RWPE2 (cell line): ENCODE measurements at places on chromosomes 7 and 10.

DNA sequence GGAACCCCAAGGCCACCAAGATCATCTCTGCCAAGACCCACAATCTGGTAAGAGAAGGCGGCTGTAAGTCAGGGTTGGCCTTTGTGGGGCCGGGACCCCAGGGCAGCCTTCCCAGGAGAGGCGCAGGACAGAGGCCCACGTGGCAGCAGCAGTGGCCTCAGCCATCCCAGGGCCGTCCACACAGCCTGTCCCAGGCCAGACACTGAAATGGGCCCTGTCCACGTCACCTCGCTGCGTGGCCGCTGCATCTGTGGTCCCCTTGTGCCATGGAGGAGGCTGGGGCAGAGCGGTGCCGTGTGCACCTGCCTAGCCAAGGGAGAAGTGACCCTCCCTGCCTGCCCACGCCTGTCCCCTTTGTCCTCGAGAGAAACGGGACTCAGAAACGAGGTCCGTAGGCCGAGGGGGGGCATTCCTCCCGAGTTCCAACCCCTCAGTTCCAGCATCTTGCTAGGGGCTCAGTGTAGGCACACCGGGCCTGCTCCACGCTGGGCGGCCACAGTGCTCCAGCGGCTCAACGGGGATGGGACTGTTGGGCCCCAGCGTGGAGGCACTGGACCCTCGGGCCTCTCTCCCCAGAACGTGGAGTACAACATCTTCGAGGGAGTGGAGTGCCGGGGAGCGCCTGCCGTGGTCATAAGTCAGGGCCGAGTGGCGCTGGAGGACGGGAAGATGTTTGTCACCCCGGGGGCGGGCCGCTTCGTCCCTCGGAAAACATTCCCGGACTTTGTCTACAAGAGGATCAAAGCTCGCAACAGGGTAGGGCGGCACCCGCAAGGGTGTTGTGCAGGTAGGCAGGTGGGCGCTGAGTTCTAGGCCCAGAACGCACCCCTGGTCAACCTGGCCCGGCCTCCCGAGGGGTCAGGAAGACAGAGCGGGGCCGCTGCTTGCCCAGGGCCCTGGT, 15.6 kb downstream of the DPYSL4 start:
- no peak for DNase-seq

GRCh38 chr7:41162612-41163011, 540.3 kb downstream of the INHBA start:
- no peak for DNase-seq

DNA sequence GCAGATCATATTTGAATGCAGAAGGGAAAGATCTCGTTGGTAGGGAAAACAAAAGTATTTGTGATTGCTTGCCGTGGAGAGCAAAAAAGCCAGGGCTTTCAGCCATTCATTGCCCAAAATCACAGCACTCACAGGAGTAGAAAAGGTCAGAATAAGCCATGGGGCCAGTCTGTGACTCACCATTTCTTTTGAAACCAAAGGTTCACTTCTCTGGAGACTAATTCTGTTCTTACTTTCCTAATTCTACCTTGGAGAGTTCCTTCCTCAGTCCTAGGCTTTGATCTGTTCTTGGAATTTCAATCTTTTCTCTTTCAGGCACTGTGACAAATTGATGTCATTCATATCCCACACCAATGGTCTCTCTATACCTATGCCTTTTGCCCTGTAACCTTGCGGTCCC, 54.1 kb upstream of the FAM180A start:
- DNase-seq = no peak

DNA sequence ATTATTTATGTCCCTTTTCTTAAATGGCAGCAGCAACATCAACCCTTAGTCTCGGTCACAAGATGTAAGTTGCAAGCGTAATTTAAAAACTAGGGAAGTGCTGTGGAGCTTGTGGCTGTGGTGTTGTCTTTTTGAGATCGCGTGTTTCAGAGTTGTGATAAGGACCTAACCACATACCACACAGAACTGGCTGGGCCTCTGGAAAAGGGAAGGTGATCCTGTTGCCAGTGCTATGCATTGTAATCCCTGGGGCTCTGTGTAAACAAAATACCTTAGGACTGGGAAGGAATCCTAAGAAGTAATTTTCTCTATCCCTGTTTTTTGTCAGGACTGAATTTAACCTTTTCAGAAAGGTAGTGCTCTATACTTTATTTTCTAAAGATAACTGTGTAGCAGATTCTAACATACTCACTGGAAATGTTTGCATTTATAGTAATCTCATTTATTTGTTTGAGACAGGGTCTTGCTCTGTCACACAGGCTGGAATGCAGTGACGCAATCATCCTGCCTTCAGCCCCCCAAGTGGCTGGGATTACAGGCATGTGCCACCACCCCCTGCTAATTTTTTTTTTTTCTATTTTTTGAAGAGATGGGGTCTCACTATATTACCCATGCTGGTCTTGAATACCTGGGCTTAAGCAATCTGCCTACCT, 60.4 kb downstream of the INPP5F start:
- DNase-seq = no peak

GRCh38 chr7:17488829-17489228, 190.4 kb downstream of the AHR start:
- DNase-seq = no peak

DNA sequence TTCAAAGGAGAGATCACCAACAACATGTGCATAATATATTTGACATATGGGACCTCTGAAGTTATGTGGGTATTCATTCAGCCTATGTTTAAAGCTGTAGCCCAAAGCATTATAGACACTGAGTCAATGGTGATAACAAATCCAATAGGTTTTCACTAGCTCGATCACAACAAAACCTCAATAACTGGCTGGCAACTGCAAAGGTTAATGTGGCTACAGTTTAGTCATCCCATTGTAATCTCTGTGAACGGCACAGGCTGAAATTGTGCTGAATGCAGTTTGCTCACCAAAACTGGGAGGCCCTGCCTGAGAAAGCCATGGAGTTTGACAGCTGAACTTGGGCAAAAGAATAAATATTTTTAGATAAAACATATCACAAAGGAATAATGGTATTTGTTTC, 152.4 kb upstream of the ADO start:
- DNase-seq = no peak

GRCh38 chr7:7681936-7682329, 36.5 kb downstream of the RPA3 start:
- no peak for DNase-seq

GRCh38 chr10:92809840-92810239, 38.5 kb upstream of the EXOC6 start:
- DNase-seq = no peak

- no peak for DNase-seq
Observed at GRCh38 chr7:77353407-77353721, 62.8 kb downstream of the GSAP start.

DNA sequence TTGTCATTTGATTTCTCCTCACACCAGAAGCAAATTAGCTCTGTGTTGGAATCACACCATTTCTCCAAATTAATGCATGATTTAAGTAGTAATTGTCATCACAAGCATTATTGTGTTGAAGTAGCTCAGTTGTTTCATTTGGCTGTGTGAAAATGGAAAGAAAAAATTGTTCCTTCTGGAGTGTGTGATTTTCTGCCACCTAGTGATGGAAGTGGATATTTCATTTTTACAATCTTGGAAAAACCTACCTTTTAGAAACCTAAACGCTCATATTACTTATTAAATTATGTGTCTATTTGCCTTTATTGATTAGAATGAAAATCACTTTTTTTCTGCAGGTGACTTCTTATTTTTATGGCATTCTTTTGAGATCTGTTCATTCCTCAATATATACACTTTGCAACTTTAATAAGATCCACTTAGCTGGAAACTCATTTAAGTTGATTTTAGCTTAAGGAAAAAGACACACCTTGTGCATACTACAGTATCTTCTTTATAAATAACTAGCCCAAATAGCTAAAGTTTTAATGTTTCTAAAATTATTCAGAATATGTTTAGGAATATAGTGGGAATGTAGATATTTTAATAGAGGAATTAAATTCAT, 50.0 kb downstream of the SRI start:
- DNase-seq = no peak

DNA sequence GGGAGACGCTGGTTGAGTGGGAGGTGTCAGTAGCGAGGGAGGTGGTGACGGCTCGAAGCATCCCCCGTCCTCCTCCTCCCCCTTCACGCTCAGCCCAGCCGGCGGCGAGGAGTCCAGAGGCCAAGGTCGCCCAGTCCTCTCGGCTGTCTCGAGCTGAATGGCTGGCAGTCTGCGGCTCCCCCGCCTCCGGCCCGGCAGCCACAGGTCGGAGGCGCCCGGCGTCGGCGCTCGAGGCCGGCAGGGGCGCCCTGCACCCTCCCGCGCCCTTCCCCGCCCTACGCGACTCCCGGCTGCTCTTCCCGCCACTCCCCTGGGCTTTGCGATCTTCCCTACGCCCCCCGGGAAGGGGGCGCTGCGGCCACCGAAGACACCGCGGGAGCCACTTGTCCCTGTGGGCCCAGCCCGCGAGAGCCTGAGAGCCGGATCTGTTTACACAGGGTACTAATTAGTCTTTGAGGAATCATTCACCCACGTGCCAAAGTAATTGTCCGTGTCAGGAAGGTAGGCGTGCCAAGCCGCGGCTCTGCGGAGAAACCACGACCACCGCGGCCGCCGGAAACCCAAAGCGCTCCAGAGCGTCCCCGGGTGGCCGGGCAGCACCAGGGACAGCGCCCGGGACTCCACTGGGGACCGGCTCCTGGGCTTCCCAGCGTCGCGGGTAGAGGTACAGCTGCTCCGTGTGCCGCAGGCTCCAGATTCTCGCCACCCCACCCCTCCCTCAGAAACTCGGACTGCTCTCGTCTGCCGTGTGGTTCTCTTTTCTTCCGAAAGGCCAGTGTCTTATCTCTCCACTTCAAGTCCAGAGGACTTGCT, at the start of gene NXPH1:
Gene NXPH1 (plus strand): TSS at position 133 of the 813 bp plus-strand sequence.
- peak; percentile 47 for DNase-seq

DNA sequence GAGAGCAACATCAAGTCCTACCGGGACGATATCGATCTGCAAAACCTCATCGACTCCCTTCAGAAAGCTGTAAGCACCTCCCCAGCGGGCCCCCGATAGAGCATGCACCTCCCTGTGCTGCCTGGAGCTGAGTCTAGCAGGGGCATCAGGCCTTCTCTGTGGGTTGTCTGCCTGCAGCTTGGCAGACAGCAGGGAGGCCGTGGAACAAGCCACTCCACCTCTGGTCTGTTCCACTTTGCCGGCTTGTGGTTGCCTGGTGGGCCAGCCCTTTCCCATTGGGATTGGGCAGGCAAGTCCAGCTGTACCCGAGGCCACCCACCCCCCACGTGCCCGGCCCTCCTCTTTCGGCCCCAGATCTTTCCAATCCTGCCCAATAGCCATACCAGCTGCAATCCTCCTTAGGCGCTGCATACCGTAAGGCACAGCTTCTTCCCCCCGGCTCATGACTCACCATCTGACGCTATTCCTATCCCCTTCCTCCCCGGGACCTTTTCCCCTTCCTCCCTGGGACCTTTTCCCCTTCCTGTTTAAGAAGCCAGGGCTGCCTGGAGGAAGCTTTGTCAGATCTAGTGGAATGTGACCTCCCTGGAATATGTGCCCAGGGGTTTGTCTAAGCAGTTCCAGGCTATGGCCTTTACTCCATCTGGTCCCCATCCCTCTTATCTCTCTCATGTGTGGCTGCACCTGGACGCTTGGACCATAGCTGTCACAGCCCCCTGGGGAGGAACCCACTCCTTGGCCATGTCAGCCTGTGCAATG, 28.1 kb upstream of the SH2D4B start:
- DNase-seq = peak; percentile 88

- no peak for DNase-seq
Observed at GRCh38 chr10:61643316-61643751, 19.4 kb upstream of the CABCOCO1 start.

DNA sequence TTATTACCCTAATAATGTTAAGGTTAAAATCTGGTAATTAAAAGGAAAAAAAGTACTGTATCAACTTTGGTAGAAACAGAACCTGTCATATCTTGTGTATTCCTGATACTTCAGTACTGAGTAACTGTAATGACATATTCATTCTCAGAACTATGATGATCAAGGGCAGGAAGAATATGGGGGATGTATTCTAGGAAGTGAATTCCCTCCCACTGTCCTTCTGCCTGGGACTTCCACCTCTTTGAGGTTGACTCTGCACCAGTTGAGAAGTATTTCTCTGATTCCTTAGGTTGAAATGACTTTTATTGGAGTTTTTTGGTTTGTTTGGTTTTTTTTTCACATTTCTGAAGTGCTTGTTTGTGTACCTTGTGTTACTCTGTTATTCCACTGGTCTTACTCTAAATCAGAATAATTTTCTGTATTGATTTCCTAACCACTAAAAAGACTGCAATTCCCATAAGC, 36.9 kb downstream of the WASL start:
- no peak for DNase-seq

GRCh38 chr7:51104278-51104677, 212.3 kb downstream of the COBL start:
- no peak for DNase-seq

DNA sequence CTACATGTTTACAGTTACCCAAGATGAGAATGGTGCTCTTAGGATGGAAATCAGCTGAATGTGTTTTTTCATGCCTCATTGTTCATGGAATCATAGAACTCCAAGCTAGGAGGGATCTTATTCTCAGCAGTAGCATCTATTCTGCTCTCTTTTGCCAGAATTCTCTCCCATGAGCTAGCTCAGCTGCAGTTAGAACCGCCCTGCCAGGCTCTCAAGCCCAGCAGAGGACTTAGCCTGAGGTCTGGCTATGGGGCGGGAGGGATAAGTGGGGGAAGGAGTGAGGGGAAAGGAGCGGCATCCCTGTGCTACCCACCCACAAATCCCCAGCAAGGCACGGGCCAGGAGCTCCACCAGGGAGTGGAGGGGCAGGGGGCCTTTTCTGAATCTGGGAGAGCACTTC, 120.7 kb upstream of the PLXNA4 start:
- DNase-seq = no peak

GRCh38 chr10:91424016-91424415, 13.9 kb downstream of the HECTD2 start:
- DNase-seq = no peak

DNA sequence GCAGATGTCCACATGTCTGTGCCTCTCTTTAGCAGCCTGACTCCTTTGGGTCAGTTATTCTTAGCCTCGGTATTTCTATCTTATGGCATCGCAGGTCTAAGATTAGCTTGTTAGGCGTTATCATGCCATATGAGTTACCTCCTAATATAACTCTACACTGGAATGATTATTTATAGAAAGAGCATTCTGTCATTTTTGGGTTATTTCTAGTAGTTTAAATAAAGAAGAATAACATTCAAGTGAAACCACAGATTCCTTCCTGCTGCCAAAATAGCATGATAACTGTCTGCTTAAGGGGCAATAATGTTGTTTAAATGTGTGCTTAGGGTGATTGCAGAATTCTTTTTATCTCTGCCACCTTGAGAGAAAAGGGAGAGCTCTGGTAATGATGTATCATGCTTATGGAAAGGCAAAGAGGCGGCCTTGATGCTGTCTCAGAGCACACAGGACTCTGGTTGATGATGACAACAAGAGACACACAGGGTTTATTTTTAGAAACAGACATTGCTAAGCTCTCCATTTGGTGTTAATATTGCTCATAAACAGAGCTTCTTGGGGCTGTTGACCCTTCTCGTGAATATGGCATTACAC, 10.4 kb downstream of the HDAC9 start:
- DNase-seq = no peak

- no peak for DNase-seq
Observed at GRCh38 chr10:8278099-8278498, 223.6 kb downstream of the GATA3 start.

DNA sequence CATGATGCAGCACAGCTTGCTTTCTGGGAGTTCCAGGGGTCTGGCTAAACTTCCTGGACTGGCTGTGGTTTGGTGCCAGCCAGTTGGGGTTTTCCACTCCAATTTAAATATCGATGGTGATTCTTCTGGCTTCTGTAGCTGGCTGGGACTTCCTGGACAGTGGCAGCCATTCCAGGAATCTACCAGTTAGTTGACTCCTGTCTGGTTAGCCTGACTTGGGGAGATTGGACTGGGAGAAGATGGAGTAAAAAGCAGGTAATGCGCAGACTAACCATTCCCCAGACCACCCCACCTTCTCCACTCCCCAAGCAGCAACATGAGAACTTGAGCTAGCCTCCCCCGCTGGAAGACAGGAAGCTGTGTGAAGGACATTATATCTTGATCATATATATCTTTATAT, 6.3 kb upstream of the PIP4K2A start:
- no peak for DNase-seq
